Vagina (tissue), 2 donors: ENCODE measurements at places on chromosomes 1 and 21.

DNA sequence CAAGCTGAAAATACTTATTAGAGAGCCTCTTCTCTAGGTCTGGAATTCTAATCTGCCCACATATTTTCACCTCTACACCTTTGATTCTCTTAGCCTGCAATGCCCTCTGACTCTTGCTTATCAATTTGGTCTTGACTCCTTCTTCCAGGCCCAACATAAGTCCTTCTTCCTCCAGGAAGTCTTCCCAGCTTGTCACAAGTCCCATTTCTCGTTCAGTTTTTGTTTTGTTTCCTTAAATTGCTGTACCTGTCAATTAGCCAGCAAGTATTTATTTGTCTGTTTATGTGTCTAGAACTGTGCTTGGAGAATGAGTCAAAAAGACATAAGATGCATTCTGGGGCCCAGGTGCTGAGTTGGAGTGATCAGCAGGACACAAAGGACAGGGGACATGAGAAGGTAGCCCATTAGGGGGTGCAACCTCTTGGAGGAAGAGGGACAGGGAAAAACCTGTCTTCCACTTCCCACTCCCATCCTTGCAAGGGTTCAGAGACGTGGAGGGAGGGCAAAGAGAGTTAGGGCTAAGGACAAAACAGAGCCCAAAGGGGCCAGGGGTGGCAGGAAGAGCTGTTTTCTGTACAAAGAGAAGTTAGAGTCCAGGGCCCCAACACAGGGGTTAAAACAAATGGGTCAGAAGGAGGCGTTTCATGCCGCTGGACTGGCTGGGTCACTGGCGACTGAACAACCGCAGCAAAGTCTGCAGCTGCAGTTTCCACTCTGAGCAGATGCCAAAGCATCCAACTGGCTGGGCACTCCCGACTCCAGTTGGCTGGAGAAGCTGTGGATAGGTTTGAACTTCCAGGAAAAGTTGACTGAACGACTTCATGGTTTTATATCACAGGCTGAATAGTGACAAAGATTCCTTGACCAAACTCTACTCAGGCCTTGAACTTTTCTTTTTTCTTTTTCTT lies 10.7 kb upstream of the CNR2 start:
- no peak for DNase-seq

DNA sequence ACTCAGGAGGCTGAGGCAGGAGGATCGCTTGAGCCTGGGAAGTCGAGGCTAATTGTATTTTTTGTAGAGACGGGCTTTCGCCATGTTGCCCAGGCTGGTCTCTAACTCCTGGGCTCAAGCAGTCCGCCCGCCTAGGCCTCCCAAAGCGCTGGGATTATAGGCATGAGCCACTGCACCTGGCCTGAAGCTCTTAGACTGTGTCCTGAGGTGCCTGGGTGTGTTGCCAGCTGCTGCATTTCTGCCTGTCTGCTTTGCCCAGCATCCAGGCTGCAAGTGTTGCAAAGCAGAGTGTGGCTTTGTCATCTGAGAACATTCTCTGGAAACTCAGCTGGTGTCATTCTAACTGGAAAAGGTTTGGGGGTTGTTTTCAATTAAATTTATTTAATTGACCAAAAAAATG lies 105.0 kb downstream of the HUNK start:
- no peak for DNase-seq

- no peak for DNase-seq
These were observed 245.3 kb downstream of the RERE start for GRCh38 chr1:8572106-8572505.

GRCh38 chr1:89692601-89693521 lies 59.9 kb downstream of the LRRC8C start:
- no peak for DNase-seq

GRCh38 chr1:230160957-230161771 lies 94.1 kb downstream of the GALNT2 start:
- no peak for DNase-seq

DNA sequence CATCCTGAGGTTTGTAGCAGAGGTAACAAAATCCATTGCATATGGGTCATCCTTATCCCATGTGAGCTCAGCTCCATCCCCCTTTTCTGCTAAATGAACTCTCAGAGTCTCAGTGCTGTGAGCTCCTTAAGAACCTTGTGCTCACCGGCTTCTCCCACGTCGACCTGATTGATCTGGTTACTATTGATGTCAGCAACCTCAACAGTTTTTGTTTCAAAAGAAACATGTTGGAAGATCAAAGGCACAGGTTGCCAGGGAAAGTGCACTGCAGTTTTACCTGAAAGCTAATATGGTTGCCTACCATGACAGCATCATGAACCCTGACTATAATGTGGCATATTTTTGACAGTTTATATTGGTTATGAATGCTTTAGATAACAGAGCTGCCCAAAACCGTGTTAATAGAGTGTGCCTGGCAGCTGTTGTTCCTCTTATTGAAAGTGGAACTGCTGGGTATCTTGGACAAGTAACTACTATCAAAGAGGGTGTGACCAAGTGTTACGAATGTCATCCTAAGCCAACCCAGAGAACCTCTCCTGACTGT lies 131.4 kb downstream of the HS2ST1 start:
- no peak for DNase-seq

DNA sequence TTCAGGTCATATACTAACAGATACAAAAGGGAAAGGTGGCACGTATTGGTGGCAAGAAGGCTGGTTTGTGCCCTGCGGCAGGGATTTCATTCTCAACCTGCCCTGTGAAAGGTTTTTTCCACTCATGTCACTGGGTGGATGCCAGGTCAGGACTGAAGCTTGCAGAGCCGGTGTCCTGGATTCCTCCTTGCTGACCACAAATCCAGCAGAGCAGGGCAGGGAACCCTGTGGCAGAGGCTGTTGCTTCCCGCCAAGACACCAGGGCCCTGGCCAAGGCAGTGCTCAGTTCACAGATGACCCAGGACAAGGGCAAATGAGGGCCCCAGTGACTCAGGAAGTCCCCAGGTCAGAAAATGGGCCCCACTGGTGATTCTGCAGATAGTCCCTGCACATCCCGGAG lies 16.4 kb downstream of the BSND start:
- no peak for DNase-seq

DNA sequence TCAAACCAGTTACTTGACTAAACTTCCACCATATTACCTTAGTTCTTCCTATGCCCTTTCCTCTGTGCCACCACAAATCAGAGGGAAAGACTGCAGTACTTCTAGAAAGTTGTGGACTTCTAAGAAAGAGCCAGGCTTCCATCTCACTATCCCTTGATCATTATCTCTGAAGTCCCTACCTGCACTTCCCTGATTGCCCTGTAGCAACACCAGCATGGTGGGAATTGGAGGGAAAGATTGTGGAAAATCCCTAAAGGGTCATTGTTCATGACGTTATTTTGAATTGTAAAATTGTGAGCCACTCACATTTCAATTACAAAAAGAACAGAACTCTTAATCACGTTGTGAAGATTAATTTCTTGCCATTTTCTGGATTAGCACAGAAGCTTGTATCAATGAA lies 23.4 kb upstream of the KIAA1614 start:
- no peak for DNase-seq

DNA sequence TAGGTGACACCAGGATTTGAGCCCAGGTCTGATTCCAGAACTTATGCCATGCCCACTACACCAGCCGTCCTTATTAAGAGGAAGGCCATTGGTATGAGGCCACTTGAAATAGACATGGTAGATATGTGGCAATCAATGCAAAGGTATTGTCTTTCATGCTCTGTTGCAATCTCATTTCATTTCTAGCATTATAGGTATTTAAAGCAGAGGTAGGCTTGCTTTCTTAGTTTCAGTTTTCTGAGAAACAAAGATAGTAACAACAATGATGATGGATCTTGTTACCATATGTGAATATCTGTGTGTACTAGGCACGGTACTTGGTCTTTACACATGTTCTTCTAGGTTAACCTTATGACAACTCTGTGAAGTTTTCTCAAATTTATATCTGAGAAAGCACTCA lies 113.1 kb downstream of the FGGY start:
- DNase-seq = no peak

GRCh38 chr21:15823486-15824150 lies 93.8 kb downstream of the USP25 start:
- no peak for DNase-seq

DNA sequence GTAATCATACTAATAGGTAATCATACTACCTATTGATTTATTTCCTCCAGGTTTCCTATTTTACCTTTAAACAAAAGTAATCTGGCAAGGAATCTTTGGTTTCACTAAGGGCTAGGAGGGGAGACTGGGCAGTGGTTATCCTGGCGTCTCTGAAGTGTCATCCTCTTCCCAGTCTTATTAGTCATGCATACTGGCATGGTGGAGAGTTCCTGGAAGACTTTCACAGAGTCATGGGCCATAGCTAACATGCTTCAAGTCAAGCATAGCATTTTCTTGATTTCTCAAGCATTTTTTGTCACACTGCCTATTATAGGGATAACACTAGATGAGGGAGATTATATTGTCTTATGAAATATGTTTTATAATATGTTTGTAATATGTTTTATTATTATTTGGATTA lies 64.0 kb upstream of the ASB17 start:
- DNase-seq = no peak

- DNase-seq = no peak
These were observed 13.0 kb upstream of the CLDN19 start for GRCh38 chr1:42753070-42753469.

- no peak for DNase-seq
These were observed 138.9 kb upstream of the SPATA6 start for GRCh38 chr1:48610628-48611542.

- DNase-seq = no peak
These were observed 146.4 kb downstream of the NOS1AP start for GRCh38 chr1:162215902-162216301.

DNA sequence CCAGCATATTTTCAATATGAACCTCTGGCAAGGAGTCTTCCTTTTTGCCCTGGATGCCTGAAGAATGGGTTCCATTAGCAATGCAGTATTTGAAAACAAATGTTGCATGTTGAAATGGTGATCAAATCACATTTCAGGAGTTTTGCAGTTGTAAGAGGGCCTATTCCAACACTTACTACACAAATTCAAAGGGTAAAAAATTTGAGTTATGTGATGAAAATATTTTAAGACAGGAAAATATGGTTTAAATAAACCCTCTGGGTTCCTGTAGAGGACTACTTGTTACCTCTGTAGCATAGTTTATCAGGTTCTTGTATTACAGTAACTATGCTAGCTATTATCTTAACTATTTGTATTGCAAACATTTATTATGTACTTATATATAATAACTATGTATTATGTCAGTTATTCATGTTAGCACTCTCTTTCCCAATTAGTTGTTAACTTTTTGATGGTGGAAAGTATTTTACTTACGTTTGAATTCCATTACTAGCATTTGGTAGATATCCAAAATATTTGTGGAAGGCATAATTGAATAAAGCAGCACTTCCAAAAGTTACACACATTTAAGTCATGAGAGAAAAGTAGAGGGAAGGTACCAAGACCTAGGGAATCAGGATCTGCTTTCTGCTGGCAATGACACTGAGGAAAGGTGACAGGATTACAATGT lies 312.9 kb downstream of the GRIK1 start:
- no peak for DNase-seq
